ENCODE measurements at places on chromosomes 7 and 10.

DNA sequence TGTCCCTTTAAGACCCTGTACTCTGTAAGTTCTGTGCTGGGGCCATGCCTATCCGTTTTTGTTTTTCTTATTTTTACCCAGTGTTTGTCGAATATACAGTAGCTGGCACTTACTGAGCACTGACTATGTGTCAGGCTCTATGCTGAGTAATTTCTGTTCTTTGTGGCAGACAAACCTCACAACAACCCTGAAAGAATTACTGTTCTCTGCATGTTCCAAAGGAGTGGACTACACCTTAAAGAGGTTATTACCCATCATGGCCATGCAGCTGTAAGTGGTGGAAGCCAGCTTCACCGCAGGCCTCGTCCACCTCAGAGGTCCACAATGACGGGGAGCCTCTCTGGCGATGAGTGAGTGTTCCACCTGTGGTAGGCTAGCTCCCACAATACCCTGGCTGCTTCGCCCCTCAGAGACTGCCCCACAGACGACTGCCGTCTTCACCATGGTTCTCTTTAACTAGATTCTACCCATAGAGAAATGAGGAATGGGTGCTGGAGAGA lies 30.1 kb upstream of the RBM20 start:
- no peak for DNase-seq

DNA sequence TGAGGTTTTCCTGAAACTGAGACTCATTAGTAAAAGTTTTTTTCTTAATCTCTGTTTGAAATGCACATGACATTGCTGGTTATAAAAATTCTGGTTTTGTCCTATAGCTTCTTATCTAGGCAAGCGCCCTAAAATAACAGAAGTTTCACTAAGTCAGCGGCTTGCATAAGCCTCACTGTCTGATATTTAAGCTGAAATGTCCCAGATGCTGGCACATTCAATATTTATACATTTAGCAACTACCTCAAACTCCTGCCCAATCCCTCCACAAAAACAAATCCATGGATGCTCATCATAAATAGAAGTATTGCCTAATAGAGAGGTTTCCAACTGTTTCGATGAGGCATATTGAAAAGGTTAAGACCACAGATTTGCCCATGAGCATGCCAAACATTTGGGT lies 83.1 kb upstream of the EGR2 start:
- DNase-seq = no peak

DNA sequence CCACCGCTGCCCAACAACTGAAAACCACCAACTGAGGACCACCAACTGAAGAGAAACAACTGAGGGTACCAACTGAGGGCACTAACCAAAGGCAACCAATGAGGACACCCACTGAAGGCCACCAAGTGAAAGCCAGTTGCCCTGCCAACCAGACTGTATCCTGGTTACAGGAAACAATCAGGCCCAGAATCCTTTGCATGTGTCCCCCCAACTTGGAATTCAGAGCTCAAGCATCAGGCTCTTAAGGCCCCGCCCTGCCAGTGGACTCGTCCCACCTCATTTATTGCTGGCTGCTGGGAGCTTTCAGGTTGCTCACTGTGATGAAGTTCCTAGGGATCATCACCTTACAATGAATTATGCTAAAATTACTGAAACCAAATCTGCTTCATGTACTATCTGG lies 76.6 kb upstream of the ABI1 start:
- DNase-seq = no peak

GRCh38 chr7:104803931-104804330 lies 210.1 kb upstream of the KMT2E start:
- DNase-seq = no peak
